ENCODE measurements at places on chromosomes 2 and 18.
A peak's percentile ranks its signal among the peaks of the same experiment; 100 is the strongest.

- no peak for DNase-seq
These were observed 155.9 kb downstream of the NAPG start for GRCh38 chr18:10681581-10682367.

DNA sequence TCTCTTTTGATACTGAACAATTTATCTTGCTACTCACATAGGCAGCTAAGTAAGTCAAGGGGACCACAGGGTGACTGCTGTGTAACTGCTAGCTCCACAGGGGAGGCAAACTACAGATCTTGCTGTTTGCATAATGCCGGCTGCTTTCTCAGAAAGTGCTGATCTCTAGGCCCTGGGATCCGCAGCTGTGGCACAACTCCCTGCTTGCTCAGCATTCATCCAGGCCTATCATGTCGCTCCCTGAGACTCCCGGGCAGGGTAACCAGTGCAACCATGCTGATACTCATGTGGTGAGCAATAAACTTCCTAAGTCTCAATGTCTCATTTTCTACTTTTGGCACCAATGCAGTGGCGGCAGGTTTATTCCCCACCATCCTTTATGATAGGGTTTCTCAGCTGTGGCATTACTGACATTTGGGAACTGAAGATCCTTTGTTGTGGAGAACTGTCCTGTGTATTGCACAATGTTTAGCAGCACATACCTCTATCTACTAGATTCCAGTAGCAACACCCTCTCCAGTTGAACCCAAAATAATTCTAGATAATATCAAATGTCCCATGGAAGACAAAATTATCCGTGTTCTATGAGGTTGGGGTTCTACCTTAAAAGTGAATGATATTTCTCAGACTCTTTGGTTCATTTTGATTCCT lies 1101.3 kb downstream of the LRP1B start:
- no peak for DNase-seq

GRCh38 chr2:85718009-85718391 lies 23.8 kb downstream of the GNLY start:
- DNase-seq, result no peak

DNA sequence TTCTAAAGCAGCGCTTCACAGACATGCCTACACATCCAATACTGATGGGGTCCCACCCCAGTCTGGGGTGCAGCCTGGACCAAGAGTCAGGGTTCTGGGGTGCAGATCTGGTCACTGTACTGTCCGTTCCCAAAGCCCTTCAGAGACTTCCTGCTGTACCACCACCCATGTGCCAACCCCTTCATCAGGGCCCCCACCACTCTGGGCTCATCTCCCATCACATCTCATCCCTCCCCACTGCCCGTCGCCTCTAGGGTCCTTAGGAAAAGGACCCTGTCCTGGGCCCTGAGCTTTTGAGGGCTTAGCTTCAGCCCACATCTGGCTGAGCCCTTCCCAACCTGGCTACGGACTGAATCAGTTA lies 37.9 kb upstream of the ID2 start:
- DNase-seq, result no peak

GRCh38 chr2:168253379-168253778 lies 6.0 kb upstream of the STK39 start:
- DNase-seq, result no peak

DNA sequence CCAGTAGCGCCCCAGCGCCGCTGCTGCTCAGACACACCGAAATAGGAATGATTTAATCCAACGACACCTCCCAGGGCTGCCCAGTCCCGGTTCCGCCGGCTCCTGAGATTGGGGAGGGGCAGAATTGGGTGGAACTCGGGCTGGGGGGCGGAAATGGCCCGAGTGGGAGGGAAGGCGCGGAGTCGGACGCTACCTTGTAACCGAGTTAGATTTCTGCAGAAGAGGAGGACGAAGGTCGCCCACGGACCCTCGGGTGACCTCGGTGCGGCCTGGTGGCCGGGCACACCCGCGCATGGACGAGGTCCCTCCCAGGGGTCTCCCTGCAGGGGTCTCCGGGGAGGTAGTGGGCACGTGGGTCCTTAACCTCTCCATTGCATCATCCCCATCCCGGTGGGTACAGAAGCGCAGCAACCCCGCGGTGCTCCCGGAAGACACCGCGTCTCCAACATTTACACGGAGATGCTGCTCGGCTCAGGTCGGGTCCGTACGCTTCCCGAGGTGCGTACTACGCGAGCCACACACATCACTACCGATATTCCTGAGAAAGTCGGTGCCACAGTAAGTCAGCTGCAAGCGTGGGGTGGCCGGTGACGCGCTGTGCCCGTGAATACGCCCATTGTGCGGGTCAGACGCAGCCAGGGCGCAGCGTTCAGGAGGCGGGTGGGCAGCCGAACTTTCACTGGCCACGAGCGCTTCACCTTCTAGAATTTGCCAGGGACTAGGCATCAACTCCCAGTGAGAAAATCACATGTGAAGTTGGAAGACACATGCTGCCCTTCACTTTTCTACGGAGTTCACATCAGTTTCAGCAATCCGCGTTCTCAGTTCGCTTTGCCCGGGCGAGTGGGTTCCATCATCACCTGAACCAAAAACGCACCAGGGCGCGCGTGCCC lies 3.0 kb downstream of the ZNF516 start:
- DNase-seq, result no peak

- DNase-seq, result no peak
These were observed 13.0 kb downstream of the CXCR4 start for GRCh38 chr2:136104977-136105376.

- no peak for DNase-seq
These were observed 1.9 kb downstream of the BMPR2 start for GRCh38 chr2:202378001-202378400.

GRCh38 chr2:158745866-158746382 lies 49.2 kb upstream of the DAPL1 start:
- no peak for DNase-seq

DNA sequence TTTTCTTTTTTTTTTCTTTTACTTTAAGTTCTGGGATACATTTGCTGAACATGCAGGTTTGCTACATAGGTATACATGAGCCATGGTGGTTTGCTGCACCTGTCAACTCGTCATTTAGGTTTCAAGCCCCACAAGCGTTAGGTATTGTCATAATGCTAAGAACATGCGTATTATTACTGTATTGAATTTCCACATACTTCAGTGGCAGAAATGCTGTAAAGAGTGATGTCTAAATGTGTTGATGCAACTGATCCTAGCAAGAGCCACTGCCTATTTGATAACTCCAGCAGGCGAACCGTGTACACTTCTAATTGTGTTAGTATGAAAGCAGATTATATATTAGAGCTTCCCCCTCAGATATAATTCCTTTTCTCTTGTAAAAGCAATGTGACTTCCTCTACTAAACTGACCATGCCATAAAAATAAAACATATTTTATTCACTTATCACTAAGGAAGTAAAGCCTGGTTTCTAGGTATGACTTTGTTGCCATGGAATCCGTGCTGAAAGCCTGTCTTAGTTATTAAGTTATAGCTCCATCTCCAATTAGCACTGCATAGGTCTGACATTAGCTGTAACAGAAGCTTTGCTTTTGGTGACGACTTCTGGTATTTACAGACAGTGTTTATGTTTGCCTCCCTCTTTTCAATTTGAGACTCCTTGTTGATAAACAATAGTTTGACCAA lies 280.0 kb downstream of the GALR1 start:
- DNase-seq, result no peak

DNA sequence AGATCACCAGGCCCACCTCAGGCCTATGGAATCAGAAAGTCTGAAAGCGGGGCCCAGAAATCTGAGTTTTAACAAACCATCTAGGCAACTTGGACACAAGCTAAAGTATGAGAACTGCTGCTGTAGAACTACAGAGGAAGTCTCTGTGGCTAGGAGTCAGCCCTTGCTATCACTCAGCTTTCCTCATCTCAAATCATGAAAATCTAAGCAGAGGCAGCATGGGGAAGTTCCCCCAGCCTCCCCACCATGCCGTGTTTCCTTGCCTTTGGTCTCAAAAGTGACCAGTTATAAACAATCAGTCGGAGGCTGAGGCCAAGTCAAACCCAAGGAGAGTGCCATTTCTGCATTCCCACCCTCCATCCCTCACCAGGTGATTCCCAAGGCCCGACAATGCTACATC lies 404.7 kb downstream of the BCL11A start:
- DNase-seq, result no peak

DNA sequence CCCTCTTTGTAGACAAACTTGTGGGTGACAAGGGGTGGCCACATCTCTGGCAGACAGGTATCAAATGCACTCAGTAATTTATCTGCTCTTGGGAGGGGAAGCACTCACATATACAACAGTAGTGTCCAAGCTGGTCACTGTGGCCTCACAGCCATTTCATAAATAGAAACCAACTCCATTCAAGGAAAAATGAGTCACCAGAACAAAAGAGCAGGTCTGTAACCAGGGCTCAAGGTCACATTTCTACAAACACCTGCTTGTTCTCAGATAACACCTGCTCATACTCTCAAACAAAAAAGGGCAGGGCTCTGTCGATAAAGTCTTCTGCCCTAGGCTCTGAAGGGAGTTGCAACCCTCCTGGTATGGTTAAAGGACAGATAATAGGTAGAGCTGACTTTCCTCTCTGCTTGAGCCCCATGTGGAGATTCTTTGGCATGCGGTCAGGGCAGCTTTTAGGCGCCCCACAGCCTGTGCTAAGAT lies 459.0 kb downstream of the BCL11A start:
- DNase-seq, result no peak

DNA sequence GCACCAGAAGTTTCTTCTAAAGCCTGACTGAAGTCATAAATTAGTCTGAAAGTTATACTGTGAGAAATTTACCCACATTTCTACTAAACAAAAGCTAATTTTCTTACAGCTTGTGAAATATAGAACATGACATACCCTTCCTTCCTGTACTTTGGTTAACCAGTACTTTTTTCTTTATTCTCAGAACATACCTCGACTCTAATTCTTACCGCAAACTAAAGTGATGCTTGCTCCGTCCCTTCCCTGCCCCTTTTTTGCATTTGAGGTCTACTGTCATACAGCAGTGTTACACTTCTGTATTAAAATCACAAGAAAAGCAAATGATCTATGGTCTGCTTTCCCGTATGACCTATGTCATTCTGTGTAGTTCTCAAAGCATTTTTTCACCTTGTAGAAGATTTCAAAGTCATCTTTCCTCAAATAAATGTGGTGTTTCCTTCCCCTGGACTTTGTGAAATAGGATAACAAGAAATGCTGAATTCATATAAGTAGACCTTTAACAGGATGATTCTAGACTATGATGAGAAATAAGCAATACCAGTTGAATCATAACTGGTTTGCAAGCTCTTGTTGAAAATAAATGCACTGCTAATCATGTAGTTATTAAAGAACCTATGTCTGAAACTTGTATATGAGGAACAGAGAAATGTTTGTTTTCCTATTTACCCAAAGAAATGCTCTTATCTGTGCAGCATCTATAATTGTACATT lies 30.4 kb downstream of the CYTIP start:
- DNase-seq, result no peak

- DNase-seq, result no peak
These were observed 114.3 kb upstream of the SLC66A3 start for GRCh38 chr2:11040992-11041391.

- DNase-seq, result no peak
These were observed 140.0 kb upstream of the ST6GAL2 start for GRCh38 chr2:107025869-107026380.

DNA sequence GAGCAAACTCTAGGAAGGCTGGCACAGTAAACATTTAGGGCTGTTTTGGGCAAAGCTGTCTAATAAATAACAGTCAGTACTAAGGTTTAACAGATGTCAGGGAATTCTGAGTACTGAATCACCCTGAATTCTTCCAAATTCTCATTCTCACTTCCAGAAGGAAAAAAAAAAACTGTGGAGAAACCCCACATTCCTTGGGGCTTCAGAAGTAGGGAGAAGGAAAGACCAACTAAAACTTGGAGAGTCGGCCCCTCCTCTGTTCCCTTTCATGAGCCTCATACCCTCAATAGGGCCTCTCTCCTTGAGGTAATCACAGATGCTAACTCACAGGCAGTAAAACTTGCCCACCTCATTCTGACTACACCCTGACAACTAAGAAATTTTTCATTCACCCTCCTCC lies 62.1 kb downstream of the CCDC148 start:
- DNase-seq, result no peak

- DNase-seq, result no peak
These were observed 12.8 kb downstream of the SESTD1 start for GRCh38 chr2:179251870-179252269.

- no peak for DNase-seq
These were observed 163.9 kb downstream of the GFPT1 start for GRCh38 chr2:69222953-69223658.

DNA sequence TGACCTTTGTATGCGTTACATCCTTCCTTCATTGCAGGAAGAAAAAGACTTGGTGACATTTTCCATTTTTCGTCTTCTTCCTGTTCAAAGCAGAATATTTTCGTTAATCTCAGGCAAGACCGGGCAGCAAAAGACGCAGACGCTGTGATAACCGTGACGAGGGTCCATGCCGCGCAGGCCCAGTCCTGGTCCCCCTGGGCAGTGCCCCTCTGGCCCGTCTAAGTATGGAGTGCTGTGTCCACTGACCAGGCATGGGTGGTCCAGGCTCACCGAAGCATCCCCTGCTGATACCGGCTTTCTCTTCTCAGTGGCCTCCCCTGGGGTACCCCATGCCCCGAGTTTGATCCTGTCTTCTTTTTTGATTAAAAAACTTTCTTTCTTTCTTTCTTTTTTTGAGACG lies 135.2 kb upstream of the ASB18 start:
- no peak for DNase-seq

- DNase-seq, result peak; percentile 45
These were observed 16.7 kb downstream of the DNMT3A start for GRCh38 chr2:25324905-25325592.

GRCh38 chr2:240921311-240921994 lies 15.3 kb downstream of the CROCC2 start:
- no peak for DNase-seq

GRCh38 chr2:151423760-151424159 lies 14.1 kb downstream of the RIF1 start:
- DNase-seq, result no peak

DNA sequence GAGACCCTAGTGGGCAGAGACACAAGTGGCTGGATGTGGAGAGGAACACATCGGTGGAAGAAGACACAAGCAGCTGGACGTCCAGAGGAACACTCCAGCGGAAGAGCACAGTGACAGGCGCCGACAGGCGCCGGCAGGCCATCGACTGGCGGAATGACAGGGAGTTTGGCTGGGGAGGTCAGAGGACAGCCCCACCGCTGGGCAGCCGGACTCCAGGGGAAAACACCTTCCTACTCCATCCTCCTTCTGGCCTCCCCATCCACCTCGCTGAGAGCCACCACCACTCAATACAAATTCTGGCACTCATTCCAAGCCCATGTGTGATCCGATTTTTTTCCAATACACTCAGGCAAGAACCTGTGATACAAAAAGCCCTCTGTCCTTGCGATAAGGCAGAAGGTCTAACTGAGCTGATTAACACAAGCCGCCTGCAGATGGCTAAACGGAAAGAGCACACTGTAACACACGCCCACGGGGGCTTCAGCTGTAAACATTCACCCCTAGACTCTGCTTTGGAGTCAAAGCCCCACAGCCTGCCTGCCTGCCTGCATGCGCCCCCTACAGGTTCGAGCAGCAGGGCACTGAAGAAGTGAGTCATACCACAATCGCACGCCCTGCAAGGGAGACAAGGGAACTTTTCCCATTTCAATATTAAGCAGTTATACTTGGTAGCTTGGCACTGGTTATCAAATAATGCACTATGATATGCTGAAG lies 50.2 kb upstream of the LRP1B start:
- no peak for DNase-seq

GRCh38 chr2:185787227-185788145 lies 48.9 kb downstream of the FSIP2 start:
- DNase-seq, result no peak

GRCh38 chr18:58853561-58853960 lies 11.1 kb upstream of the ZNF532 start:
- DNase-seq, result no peak

All from stimulated activated CD8-positive, alpha-beta memory T cell treated with anti-CD3 and anti-CD28 coated beads, Interleukin-15, amount 100 ng/mL, for 4 hours (primary cell).